Ovary (tissue), 10 donors: ENCODE measurements at places on chromosomes 5 and 9. TPM values are rescaled to one million over a fixed set of nuclear protein-coding genes. Genes with fewer than 3 reads are reported as not detected.

GRCh38 chr5:124665035-124665434 is 81.4 kb downstream of the ZNF608 start:
- DNase-seq = no peak
- no peak overlapping the region for H3K27ac ChIP-seq
- H3K4me3 ChIP-seq = no peak overlapping the region
- peaks cover 10% of the 10 kb centered on the region for H3K4me1 ChIP-seq
- no peaks in the 10 kb centered on the region for H3K36me3 ChIP-seq
- H3K27me3 ChIP-seq = no peaks in the 10 kb centered on the region

GRCh38 chr5:165139262-165139661 is 1633.8 kb downstream of the MAT2B start:
- H3K27ac ChIP-seq = no peak overlapping the region
- no peaks in the 10 kb centered on the region for H3K4me1 ChIP-seq
- DNase-seq = no peak
- no peaks in the 10 kb centered on the region for H3K27me3 ChIP-seq

GRCh38 chr5:61809651-61810050 is 477.6 kb downstream of the ZSWIM6 start:
- DNase-seq = no peak
- H3K36me3 ChIP-seq = no peaks in the 10 kb centered on the region
- no peak overlapping the region for H3K27ac ChIP-seq
- no peaks in the 10 kb centered on the region for H3K4me1 ChIP-seq
- no peak overlapping the region for H3K4me3 ChIP-seq

SIT1 gene
- total RNA-seq = not detected

DNA sequence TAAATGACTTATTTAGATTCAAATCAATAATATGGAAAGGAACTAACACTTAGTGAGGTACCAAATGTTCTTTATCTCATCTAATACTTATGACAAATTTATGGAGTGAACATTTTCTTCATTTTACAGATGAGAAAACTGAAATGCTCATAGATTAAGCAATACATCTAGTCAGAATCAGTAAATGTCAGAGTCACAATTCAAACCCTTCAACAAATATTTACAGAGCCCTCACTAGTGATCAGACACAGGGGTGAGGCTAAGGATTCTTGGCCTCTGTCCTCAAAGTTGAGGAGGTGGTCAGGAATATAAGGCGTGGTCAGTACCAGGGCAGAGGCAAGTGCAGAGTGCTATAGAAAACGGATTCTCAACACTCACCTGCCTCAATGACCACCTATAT is 29.5 kb upstream of the ARSB start:
- DNase-seq = no peak
- no peaks in the 10 kb centered on the region for H3K4me1 ChIP-seq
- H3K27me3 ChIP-seq = no peaks in the 10 kb centered on the region
- H3K27ac ChIP-seq = no peak overlapping the region
- H3K4me3 ChIP-seq = no peak overlapping the region

- DNase-seq = no peak
- no peak overlapping the region for H3K4me3 ChIP-seq
- H3K36me3 ChIP-seq = no peaks in the 10 kb centered on the region
- no peaks in the 10 kb centered on the region for H3K4me1 ChIP-seq
- no peaks in the 10 kb centered on the region for H3K27me3 ChIP-seq
Observed at GRCh38 chr9:73182928-73183327, 31.3 kb downstream of the ANXA1 start.

SPATA9 gene
- total RNA-seq = 1.3 TPM

DNA sequence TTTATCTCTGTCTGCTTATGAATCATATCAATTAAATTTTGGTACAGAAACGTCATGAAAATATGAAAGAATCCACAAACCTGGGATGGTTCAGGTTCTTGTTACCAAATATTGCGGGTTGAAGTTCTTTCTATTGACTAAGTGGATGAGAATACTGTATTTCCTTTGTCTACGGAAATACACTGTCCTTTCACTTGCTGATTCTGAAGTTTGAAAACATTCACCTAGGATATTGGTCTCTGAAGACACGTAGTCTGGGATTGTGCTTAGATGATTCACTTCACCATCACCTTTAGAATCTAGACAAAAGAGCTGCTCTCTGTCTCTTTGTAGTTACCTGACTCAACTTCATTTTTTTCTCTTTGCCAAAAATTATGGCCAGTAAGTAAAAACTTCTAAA is 222.4 kb downstream of the FBN2 start:
- H3K27me3 ChIP-seq = no peaks in the 10 kb centered on the region
- no peak for DNase-seq
- H3K4me3 ChIP-seq = no peak overlapping the region
- no peaks in the 10 kb centered on the region for H3K36me3 ChIP-seq

IFNA2 gene
- total RNA-seq = not detected

IFNB1 gene
- total RNA-seq = not detected
